Lower lobe of right lung (tissue), 2 donors: ENCODE measurements at places on chromosomes 7 and 10. TPM values are rescaled to one million over a fixed set of nuclear protein-coding genes. Genes with fewer than 3 reads are reported as not detected.

HIPK2 gene
- total RNA-seq = 81.0 TPM

- no peak overlapping the region for H3K4me3 ChIP-seq
- H3K36me3 ChIP-seq = peaks cover 9% of the 10 kb centered on the region
- no peak for DNase-seq
- H3K27me3 ChIP-seq = no peaks in the 10 kb centered on the region
- no peak overlapping the region for H3K27ac ChIP-seq
- H3K4me1 ChIP-seq = peaks cover 10% of the 10 kb centered on the region
These were observed 107.2 kb downstream of the CDK6 start for GRCh38 chr7:92729172-92729571.

RELN gene
- total RNA-seq = 3.7 TPM

DNA sequence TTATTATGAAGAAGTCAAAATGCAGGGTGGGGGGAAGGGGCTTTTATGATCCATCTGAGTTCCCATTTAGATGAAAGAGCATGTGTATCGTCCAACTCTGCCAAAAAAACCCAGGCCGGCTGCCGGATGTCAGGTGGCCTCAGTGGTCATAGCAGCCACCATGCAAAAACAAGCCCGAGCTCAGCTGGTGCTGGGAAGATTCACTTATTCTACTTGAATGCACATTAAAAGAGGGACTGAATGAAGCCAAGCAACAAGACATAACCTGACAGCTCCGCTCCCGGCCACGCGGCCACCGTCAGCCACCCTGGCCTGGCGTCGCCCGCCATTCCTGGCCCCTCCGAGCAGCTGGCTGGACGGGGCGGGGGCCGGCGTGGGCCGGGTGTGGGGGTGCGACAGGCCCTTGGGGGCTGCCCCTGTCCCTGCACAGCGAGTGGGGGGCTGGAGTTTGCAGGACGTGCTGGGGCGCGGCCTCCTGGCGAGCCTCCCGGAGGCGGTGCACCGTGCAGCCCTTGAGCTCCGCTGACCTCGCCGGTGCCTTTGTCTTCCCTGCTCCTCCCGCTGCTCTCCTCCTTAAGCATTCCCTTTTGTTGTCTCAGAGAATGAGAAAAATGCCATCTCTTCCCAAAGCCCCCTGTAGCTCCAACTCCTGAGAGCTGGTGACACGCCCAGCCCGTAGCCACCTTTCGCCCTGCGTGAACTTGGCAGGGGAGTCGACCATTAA, 67.8 kb downstream of the EBF3 start:
- DNase-seq = no peak
- no peaks in the 10 kb centered on the region for H3K4me1 ChIP-seq
- H3K27ac ChIP-seq = no peak overlapping the region
- H3K36me3 ChIP-seq = no peaks in the 10 kb centered on the region
- H3K4me3 ChIP-seq = no peak overlapping the region

DNA sequence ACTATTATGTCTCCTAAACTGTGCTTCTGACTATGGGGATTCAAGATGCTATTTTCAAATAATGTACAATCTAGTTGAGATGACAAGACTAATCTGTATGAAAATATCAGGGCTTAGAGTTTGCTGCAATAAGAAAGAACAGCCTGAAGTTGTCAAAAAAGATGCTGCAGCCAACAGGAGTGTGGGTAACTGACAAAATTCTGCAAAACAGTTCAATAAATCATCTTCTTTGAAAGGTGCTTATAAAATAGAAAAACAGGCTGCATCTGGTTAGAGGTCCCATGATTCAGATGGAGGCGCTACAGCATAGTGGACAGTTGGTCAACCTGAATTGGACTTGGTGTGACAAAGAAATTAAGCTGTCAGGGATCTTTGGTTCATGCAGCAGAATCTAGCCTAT, 511.0 kb downstream of the XPNPEP1 start:
- no peaks in the 10 kb centered on the region for H3K4me1 ChIP-seq
- no peaks in the 10 kb centered on the region for H3K27me3 ChIP-seq
- H3K4me3 ChIP-seq = no peak overlapping the region
- DNase-seq = no peak
- H3K27ac ChIP-seq = no peak overlapping the region

DNA sequence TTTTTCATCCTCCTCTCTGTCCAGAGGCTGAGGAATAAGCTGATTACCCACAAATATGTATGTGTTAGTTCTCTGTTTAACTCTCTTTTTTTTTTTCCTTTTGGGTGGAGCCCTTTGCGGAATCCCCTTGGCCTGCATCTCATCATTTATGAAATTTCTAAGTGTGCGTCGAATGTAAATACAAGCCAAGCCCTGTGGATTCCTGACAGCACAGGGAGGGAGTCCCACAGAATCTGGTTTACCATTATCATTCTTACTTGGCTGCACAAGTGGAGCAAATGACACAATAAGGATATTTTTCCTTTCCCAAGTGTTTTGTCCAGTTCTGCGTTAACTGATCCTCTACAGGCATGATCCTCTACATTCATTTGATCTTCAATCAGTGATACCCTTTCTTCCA, 11.4 kb downstream of the STK31 start:
- no peaks in the 10 kb centered on the region for H3K36me3 ChIP-seq
- no peak overlapping the region for H3K4me3 ChIP-seq
- no peaks in the 10 kb centered on the region for H3K4me1 ChIP-seq
- no peak for DNase-seq
- no peak overlapping the region for H3K27ac ChIP-seq

ZNF117 gene
- 22.0 TPM for total RNA-seq

ZNF853 gene
- total RNA-seq = 4.4 TPM
